Urinary bladder (tissue), 4 donors: ENCODE measurements at places on chromosomes 6 and 20. TPM values are rescaled to one million over a fixed set of nuclear protein-coding genes. Genes with fewer than 3 reads are reported as not detected.

GRCh38 chr6:39050453-39051112 is 2.0 kb downstream of the GLP1R start:
- DNase-seq = no peak

CST3 gene
- 166 TPM for total RNA-seq

- no peak for DNase-seq
These were observed 69.5 kb downstream of the LYRM4 start for GRCh38 chr6:5191222-5191621.

C20orf96 gene
- total RNA-seq = 5.0 TPM

ULBP1 gene
- 0.16 TPM for total RNA-seq

GRCh38 chr20:15333170-15333569 is 995.8 kb upstream of the FLRT3 start:
- DNase-seq = no peak

- no peak for DNase-seq
These were observed 903.7 kb downstream of the TFAP2A start for GRCh38 chr6:9511157-9511556.

GRCh38 chr6:80154160-80154559 is 47.7 kb downstream of the BCKDHB start:
- no peak for DNase-seq

ATP9A gene
- 25.6 TPM for total RNA-seq

CFB gene
- total RNA-seq = 6.5 TPM

DNA sequence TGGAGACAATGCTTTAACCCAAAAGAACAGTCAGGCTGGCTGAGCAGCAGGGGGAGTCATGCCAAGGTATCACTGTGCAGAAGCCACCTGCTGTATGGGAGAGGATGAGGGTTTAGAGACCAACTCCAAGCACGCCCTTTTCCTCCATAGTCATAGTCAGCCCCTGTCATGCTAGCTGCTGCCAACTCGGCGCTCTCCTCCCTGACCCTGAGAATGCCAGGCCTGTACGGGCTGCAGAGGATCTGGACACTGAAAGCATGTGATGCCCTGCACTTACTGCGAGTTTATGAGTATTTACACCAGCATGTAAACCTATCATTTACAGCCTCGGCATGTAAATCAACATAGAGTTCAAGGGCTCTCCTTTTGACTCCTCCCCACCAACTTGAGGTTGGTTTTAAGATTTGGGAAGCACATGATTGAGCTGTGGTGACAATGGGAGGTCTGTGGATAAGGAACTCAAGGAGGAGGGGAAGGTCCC is 11.7 kb upstream of the SCUBE3 start:
- no peak for DNase-seq

DNA sequence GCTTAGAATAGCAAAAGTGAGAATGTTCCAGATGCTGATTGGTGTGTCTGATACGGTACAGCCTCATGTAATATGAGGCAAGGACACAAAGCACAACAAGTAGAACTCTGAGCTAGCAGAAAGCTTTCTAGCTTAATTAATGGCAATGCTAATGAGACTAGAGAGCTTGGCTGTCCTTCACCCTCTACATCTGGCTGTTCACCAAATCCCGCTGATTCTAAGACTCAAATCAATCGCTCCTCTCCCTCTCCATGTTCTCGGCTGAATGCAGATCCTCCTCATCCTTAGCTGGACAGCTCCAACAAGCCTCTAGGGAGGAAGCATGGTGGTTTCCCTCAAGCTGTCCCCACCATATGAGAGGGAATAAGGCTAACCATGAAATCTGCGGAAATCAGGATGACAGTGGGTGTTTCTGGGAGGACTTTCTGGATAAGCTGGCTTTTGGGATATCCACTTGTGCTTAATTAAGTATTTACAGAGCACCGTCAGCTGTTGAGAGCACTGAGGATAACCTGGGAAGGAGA is 128.9 kb downstream of the FOXC1 start:
- DNase-seq = no peak

KCNK5 gene
- total RNA-seq = 2.3 TPM

DNA sequence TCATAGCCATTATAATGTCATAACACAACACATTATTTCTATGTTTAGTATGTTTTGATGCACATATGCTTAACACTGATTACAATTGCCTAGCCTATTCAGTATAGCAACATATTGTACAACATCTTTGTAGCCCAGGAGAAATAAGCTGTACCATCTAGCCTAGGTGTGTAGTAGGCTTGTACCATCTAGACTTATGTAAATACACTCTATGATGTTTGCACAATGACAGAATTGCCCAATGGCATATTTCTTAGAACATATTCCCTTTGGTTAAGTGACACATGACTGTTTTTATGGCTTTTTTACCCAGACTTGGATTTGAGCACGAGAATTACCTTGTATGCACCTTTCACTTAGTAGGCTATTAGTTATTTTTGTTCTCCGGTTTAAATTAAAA is 64.5 kb upstream of the HIVEP1 start:
- DNase-seq = no peak

- no peak for DNase-seq
These were observed 118.8 kb downstream of the RALGAPA2 start for GRCh38 chr20:20593447-20594170.

STMND1 gene
- not detected for total RNA-seq
